Erythroblast (primary cell): ENCODE measurements at places on chromosomes 3 and 15.

DNA sequence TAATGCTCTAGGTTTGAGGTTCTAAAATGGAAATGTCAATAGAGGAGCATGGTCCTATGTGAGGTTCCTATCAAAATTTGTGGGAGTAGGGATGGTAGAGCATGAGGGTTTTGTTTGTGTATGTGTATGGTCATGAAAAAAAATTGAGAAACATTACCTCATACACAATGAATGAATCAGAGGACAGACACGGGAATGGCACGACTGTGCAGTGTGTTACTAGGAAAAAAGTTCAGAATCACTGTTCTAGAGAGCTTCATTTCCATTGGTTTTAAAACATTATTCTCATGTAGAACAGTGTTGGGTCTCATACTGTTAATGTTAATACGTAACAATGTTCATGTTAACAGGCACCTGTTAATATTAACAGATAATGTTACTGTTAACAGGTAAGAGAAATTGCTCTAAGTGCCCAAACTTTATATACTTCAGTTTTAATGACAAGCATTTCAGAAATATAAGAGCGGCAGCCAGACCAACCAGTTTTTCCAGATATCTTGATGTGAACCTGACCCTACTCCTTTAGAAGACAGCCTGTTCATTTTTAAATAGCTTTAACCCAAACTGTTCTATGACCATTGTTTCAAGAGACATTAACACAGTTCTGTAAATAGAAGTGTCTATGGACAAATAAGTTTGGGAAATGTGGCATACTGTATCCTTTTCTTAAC, 48.0 kb downstream of the SLC15A2 start:
- no peak for DNase-seq

DNA sequence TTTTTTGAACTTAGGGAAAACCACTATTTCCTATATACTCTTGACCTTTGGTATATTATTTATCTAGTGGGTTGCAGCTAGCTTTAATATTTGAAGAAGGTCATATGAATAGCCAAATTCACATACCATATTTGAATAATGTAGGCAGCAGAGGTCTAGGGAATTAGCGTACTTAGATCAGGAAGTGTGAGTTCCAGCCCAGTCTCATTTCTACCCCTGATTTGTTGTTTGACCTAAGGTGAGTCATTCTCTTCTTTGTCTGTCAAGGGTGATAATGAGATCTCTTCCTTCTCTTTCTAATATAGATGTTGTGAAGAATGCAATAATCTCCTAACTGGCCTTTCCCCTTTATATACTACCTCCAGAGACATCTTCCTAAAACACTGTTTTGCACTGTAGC, 36.6 kb upstream of the ZPLD1 start:
- no peak for DNase-seq

GRCh38 chr15:90869140-90869541, 753 bp downstream of the FURIN start:
- DNase-seq: peak; percentile 49

- no peak for DNase-seq
Measured at GRCh38 chr3:23668430-23668904, 137.3 kb upstream of the UBE2E1 start.

DNA sequence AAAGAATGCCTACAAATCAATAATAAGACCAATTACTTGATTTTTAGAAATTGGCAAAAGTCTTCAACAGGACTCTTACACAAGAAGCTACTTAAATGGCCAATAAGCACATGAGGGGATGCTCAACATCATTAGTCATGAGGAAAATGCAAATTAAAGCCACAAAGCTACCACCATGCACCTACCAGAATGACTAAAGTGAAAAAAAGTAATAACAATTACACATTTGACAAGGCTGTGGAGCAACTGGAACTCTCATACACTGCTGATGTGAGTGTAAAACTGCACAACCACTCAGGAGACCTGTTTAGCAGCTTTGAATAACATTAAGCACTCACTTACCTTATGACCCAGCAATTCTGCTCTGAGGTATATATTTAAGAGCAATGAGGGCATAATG, 68.4 kb downstream of the PPCDC start:
- DNase-seq: no peak

DNA sequence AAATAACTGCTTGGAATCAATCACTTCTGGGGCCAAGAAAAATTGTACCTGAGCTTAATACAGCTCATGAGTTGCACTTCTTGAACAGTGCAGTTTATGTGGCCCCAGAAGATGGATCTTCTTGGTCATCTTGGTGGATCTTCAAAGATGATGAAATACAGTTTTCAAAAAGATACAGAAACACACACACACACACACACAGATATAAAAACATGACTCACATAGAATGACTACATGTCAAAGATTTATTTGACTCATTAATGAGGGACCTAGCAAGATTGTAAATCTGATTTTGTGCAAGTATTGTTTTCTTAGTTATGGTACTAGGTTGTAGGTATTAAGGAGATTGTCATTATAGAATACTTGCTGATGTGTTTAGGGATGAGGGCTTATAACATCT, 32.6 kb downstream of the PDCD6IP start:
- no peak for DNase-seq

DNA sequence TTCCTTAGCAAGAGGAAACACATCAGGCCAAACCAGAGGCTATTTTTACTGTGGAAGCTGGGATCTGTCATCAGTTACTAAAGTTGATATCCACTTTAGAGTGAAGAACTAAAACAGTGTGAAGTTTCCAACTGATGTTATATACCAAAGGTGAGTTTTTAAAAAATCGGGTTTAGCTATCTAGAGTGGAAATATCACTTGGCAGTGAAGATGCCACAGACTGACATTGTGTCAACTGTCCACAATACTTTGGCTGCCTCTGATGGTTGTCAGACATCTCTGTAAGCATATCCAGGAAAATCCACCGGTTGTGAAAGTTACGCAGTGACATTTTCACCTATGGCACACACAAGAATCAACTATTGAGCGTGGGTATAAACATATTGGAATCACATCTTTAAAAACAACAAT, 9.2 kb downstream of the ZIC1 start:
- DNase-seq: no peak

DNA sequence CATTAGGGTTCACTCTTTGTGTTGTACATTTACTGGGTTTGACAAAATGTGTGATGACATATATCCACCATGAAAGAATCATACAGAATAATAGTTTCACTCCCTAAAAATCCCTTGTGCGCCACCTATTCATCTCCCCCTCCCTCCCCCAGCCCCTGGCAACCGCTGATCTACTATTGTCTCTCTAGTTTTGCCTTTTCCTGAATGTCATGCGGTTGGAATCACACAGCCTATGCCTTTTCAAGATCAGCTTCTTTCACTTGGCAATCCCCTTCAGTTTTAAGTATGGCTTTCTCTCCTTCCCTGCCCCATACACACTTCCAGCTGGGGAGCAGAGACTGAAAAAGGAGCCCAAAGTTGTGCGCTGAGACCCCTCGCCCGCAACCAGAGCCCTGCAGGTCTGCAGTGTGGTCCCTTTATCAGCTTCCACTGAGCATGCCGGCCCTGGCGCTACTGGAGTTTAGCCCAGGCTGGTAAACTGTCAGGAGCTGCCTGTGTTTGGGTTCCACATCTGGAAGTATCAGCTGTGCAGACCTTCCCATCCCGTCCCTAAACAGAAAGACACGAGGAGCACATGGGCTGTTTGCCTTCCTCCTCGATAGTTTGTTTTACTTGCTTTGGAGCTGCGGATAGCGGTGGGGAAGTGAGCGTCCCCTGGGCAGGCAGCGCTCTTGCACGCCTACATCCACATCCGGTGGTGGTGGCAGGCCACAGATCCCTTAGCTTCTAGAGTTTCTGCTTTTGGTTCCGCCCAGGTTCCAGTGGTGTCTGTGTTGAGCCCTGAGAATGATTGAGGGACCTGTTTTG, 12.3 kb downstream of the BOC start:
- DNase-seq: no peak

- DNase-seq: no peak
Measured at GRCh38 chr15:73993211-73993994, 1.1 kb upstream of the PML start.

DNA sequence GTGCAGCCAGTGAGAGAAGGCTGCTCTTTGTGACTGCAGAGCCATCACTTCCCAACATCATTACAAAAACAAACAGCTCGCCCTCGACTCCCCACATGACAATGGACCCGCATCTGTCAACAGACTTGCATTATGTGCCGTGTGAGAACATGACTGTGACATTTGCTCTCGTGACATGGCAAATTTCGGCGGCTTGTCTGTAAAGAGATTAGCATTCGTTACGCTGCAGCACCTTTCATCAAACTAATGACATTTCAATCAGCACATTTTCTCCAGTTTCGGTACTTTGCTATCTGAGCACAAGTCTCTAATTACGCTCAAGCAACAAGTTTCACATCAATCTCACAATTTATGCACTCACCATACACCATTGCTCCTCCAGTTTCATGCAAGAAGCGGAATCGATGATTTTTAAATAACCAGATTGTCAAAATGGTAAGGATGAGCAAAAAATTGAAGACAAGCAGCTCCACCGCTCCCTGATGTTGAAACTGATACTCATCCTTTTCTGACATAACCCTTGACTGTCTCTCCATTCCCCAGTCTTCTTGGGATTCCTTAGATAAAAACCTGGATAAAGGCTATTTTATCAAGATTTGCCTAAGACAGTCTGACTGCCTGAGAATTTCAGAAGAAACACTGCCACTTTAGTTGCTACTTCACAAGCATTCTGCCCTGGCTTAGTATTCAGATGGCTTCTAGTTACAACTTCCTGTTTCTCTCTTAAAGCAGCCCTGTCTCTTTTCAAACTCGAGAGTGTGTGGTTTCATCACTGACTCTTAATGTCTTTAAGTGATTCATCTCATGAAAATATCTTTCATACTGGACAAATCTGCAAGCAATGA, at the start of gene SLC9A9:
TSS of gene SLC9A9 (minus strand) at position 682 of the 845 bp plus-strand sequence. CDS start at position 536, 146 bp downstream.
- peak; percentile 81 for DNase-seq

- no peak for DNase-seq
Measured at GRCh38 chr3:59774000-59774399, 724.2 kb upstream of the CFAP20DC start.

- no peak for DNase-seq
Measured at GRCh38 chr3:25653322-25653721, 11.4 kb downstream of the TOP2B start.

- DNase-seq: no peak
Measured at GRCh38 chr3:182699550-182700170, 93.6 kb upstream of the ATP11B start.

GRCh38 chr3:56086355-56086754, 381.9 kb downstream of the ERC2 start:
- DNase-seq: no peak

GRCh38 chr3:43582866-43583265, 38.9 kb downstream of the ANO10 start:
- no peak for DNase-seq

DNA sequence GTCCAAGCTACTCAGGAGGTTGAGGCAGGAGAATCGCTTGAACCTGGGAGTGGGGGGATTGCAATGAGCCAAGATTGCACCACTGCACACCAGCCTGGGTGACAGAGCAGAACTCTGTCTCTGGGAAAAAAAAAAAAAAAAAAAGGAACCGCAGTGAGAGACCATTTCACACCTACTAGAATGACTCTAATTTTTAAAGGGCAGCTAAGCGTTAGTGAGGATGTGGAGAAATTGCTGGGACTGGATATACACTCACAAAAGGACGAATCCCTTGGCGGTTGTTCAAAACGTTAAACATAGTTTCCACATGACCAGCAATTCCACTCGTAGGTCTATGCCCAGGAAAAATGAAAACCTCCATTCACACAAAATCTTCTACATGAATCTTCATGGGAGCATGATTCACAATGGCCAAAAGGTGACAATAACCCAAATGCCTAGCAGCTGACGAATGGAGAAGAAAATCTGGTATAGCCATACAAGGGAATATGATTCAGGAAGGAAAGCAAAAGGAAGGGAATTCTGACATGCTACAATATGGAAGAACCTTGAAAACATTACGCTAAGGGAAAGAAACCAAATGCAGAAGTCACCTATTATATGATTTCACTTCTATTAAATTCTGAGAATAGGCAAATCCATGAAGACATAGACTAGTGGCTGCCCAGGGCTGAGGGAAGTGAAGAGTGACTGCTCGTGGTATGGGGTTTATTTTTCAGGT, 127.0 kb downstream of the CHSY1 start:
- no peak for DNase-seq

DNA sequence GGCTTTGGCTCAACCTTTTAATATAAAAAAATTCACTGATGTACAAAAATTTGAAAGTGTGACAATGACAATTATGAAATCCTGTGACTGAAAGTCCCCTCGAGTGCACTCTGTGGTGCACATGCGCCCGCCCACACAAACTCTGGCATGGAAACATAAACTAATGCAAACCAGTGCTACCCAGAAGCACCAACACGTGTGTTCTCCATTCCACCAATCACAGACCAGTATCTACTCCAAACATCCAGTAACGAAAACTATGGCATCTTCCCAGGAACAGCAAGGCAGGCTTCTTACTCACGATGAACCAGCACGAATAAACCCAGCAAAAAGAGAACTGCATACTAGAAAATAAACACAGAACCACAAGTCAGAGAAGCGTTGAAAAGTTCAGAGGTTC, 11.7 kb upstream of the NMB start:
- no peak for DNase-seq

- no peak for DNase-seq
Measured at GRCh38 chr15:38049891-38050290, 115.5 kb downstream of the TMCO5A start.

GRCh38 chr3:43366885-43367284, 80.5 kb downstream of the SNRK start:
- no peak for DNase-seq

DNA sequence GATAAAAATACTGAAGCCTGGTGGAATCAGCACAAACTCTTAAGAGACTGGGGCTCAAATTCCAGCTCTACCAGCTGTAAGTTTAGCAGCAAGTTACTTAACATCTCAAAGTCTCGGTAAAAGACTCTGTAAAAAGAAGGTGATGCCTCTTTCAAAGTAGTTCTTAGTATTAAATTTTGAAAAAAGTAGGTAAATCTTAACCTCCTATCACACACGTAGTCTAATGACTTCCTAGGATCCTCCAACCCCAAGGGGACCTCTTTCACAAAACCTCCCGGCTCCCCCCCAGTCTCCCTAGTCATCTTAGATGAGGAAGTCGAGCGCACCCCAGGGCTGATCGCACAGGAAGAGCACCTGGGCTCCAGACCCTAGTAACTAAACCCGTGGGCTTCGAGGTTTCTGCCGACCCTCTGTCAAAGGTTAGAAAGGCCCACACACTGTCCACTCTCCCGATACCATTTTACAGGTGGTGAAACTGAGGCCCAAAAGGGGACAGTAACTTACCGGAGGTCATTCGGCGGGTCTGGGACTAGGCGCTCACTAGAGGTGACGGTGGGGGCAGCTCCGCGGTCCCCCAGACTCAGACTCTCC, 427 bp downstream of the MBD4 start:
- DNase-seq: peak; percentile 65

GRCh38 chr3:131386429-131387165, 5.0 kb downstream of the NUDT16 start:
- DNase-seq: peak; percentile 5

- DNase-seq: peak; percentile 72
Measured at GRCh38 chr15:65818927-65819562, 27.0 kb upstream of the DENND4A start.
